Stimulated activated CD4-positive, alpha-beta T cell treated with anti-CD3 and anti-CD28 coated beads, TNF-alpha, amount 100 ng/mL, for 4 hours (primary cell): ENCODE measurements at places on chromosomes 5 and 9.

- DNase-seq, result no peak
Measured at GRCh38 chr9:34218446-34218845, 39.6 kb downstream of the UBAP1 start.

- DNase-seq, result no peak
Measured at GRCh38 chr5:100755435-100755834, 147.6 kb downstream of the ST8SIA4 start.

DNA sequence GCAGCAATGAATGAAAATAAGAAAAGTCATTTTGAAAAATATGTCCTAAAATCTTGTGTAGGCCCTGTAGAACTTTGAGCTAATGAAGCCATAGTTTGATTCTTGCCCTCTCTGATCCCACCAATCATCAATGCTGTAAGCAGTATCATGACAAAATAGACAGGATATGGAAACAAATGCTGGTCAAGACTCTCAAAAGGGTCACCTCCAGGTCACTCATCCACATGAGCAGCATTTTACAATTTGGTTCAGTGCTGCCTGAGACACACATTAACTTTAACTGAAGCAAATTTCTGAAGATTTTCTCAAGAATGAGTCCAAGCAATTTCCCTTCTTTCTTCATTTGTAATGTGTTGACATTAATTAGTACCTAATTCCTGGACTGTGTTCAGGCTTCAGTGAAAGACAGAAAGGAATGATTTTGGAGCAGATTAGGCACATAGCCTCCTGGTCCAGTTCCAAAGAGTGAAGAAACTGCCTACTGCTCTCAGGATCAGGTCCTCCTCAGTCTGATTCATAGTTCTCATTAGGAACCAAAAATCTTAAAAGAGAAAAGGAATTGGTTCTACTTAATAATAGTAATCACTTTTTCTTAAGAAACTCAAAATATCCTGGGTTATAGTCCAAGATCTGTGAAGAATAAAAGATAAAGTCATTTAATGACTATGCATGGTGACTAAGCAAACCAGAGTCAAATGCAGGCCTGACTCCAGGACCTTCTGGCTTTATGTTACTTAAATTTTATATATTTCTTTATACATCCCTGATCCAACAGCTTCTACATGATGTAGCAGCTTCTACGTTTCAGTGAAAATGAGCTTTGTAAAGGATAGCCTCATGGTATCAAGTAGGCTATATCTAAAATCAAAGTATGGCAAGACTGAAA is 192.1 kb upstream of the RGMB start:
- DNase-seq, result no peak

GRCh38 chr5:139312075-139312474 is 18.5 kb downstream of the MATR3 start:
- no peak for DNase-seq

GRCh38 chr9:121708768-121709488 is 57.5 kb downstream of the DAB2IP start:
- DNase-seq, result no peak

GRCh38 chr9:13110766-13111417 is 168.6 kb downstream of the MPDZ start:
- no peak for DNase-seq
